ENCODE measurements at places on chromosomes 3 and 15.
A peak's percentile ranks its signal among the peaks of the same experiment; 100 is the strongest.

DNA sequence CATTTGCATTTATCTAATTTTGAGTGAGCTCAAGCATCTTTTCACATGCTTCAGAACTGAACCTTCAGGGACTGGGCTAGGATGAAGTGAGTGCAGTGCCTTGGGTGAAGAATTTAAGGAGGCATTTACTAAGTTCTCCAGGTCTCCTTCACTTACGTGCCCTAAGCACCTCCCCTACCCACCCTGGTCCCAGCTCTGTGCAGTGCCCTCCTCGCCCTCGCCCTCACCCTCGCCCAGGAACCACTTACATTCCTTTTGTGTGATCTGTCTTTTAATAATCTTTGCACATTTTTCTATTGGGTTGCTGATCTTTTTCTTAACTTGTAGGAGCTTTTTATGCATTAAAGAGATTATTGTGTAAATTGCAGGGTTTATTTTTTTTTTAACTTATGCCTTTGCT is 322.6 kb downstream of the THSD4 start:
- no peak for DNase-seq

GRCh38 chr3:124731760-124732159 is 1.5 kb downstream of the UMPS start:
- DNase-seq, result no peak

DNA sequence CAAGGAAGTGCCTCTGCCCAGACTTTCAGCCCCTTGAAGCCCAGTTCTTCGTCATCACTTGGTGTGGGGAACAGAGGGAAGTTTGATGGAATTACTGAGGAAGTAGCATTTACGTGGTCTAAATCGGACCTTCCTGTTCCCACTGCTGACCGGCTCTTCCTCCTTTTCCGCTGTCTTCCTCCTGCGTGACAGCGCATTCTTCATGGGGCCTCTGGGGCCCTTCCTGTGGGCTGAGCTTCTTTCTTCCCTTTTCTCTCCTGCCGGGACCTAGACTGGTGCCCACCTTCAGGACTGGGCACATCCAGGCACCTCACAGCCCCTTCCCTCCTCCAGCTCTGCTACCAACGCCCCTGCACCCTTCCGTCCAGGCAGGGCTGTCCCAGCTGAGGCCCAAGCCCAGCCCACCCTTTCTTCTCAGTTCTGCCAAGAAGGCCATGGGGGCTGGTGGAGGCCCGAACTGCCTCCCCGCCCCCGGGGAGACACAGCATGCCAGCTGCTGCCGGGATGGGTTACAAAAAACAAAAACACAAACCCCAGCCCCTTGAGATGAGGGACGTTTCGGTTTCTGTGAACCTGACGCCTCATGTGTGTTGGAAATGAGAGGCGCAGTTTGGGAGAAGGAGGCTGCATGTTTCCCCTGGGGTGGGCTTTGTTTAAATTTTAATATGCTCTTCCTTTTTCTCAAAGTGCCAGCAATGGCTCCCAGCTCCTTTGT is 19.1 kb downstream of the ZNF710 start:
- no peak for DNase-seq

DNA sequence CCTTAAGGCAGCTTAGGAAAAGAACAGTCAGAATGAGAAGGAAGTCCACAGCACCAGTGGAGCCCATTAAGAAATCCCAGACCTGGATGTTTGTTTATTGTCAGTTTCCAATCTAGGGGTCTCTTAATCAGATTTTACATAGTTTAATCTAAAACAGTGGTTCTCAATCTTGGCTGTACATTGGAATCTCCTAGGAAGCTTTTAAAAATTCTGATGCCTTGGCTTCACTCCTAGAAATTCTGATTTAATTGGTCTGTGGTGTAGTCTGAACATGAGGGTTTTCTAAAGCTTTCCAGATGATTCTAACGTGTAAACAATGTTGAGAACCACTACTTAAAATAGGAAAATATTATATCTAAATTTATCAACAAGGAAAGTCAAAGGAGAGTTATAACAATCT is 56.6 kb upstream of the SPRED1 start:
- no peak for DNase-seq

GRCh38 chr3:100427699-100428098 is 26.4 kb downstream of the LNP1 start:
- DNase-seq, result no peak

- no peak for DNase-seq
Measured at GRCh38 chr3:126539558-126540250, 15.7 kb downstream of the CHST13 start.

DNA sequence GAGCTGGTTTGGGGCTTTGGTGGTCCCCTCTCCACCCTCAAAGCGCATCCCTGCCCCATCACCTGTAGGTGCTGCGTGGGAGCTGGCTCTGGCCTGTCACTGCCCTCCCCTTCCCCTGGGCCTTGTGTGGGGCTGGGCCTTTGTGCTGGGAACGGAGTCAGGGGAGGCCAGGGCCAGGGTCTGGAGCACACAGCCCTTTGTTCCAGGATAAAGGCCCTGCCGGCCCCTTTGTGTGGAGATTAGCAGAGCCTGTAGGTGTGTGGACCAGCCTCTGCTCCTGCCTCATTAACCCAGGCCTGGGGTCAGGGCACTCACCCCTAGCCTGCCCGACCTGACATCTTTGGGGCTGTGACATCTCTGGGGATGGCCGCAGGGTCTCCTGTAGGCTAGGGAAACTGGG is 8.9 kb downstream of the EPHB3 start:
- DNase-seq, result no peak

GRCh38 chr3:26196781-26197180 is 406.9 kb downstream of the OXSM start:
- no peak for DNase-seq

DNA sequence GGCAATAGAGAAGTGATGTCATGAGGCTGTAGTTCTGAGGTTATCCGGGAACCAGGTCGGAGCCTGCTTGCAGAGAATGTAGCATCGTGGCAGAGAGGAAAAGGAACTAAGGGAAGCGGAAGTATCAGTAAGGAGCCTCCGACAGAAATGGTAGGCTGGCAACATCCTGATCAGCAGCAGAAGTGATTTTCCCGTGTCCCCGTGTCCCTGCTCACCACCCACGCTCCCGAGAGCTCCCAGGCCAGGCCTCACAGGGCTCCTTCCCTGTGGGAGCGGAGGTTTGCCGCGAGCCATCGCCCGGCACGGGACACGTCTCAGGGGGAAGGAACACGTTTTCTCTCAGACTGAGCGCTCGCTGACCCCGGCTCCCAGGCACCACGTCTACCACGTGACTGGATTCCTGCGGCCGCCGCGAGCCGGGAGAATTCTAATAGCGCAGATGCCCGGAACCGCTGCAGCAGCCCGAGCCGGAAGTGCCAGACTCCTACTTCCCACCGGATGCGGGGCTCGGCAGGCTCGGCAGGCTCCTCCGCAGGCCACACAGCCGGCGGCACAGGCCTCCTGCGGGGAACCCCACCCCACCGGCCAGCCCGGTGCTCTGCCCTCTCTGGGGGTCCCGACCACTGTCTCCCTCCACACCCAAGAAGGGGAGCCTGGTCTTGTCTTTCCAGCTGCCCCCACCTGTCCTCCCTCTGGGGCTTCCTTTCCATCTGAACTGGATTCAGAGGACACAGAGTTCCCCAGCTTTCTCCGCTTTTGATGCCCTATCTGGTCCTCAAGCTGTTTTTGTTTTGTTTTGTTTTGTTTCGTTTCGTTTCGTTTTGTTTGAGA is 99.3 kb downstream of the BDH1 start:
- peak; percentile 81 for DNase-seq

DNA sequence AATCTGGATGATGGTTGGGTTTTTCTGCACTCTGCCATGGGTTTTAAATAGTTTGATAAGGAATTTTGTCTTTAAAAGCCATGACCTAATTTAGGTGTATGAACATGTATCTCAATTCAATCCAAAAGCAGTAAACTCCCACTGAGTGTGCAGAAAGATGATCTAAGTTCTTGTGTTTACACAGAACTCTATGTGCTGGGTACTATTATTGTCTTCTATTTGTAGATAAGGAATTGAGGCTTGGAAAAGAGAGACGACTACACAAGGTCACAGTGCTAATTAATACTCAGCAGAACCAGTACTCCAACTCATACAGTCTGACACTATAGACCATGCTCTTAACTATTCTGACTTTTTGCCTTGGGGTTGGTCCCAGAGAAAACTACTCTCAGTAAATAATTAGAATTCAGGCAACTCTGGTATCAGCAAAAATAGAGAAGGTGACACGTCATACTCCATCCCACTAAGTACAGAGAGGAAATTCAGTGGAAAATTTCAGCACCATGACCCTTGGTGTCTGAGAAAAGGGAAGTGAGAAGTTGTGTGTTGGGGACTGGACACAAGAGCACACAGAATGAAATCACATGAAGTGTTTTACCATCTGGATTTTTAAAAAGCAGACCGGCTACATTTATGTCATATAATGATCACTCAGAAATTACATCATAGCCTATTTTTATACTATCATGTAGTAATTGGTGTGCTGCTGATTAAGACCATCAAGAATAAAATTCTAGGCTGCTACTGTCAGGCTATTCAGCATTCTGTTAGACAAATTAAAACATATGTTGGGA is 18.3 kb upstream of the MYH15 start:
- DNase-seq, result peak; percentile 24

- no peak for DNase-seq
Measured at GRCh38 chr3:141355242-141355641, 13.1 kb upstream of the ZBTB38 start.

GRCh38 chr3:46094506-46094905 is 67.2 kb upstream of the XCR1 start:
- DNase-seq, result no peak

- DNase-seq, result no peak
Measured at GRCh38 chr3:14672588-14672987, 2.4 kb upstream of the C3orf20 start.

DNA sequence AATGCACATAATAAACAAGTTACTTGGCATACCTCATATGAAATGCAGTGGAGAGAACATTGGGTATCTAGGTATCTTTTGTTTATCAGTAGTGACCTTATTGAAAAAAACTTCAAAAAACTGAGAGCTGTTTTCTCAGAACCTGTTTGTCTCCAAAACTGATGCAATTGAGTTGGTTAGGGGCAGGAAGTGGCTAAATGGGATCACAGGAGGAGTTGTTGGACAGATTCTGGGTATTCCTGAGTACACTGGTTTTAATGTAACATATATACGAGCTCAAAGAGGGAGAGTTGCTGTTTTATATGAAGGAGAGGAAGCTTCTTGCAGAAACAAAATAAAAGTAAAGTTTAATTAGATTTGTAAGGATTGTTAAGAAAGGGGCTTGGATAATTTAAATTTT is 159.5 kb downstream of the C3orf70 start:
- no peak for DNase-seq

DNA sequence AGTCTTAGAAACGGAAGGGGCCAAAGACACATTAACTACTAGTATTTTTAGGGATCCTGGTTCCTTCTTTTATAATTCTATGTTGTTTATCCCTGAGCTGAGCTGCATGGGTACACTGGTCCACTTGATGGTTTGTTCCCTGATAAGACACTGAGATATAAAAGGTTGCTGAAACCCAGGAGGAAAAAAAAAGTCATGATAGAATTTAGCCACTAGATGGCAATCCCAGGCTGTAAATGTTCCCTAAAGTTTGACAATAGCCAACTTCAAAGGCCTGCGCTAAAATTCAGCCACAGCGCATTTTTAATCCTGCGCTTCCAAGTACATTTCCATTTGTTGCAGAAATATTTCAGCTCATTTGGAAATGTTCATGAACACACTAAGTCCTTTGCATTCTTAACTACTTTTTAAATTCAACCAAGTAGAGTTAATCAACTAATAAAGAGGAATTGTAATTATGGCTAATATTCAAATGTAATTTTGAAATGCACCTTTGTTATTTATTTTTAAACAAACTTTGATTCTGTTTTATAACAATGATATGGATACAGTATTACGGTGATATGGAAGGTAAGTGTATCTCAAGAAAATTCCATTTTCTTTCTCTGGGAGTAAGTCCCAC is 249.3 kb upstream of the FEZF2 start:
- DNase-seq, result peak; percentile 53

DNA sequence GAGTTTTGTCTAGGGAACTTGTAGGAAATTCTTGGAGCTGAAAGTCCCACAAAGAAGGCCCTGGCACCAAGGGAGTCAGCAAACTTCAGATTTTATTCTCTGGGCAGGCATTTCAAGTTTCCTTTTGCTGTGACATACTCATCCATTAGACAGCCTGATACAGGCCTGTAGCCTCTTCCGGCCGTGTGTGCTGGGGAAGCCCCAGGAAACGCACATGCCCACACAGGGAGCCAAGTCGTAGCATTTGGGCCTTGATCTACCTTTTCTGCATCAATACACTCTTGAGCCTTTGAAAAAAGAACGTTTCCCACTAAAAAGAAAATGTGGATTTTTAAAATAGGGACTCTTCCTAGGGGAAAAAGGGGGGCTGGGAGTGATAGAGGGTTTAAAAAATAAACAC is 15.0 kb downstream of the TIGIT start:
- no peak for DNase-seq

DNA sequence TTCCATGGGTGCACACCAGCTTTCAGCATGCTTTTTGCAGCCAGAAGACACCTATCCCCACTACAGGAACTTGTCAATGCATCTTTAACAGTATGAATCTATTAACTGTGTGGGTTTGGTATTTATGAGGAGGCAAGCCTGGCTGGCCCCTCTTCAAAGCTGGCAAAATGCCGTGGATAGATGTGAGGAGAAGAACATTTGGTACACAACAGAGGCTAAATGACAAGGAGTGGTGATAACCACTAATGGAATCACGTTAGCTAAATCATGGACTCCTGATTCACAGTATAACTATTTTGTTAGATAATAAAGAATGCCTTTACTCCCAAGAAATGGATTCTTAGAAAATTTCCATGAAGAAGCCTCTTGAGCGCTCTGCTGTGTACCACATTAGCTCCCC is 187.2 kb downstream of the CLSTN2 start:
- DNase-seq, result no peak

DNA sequence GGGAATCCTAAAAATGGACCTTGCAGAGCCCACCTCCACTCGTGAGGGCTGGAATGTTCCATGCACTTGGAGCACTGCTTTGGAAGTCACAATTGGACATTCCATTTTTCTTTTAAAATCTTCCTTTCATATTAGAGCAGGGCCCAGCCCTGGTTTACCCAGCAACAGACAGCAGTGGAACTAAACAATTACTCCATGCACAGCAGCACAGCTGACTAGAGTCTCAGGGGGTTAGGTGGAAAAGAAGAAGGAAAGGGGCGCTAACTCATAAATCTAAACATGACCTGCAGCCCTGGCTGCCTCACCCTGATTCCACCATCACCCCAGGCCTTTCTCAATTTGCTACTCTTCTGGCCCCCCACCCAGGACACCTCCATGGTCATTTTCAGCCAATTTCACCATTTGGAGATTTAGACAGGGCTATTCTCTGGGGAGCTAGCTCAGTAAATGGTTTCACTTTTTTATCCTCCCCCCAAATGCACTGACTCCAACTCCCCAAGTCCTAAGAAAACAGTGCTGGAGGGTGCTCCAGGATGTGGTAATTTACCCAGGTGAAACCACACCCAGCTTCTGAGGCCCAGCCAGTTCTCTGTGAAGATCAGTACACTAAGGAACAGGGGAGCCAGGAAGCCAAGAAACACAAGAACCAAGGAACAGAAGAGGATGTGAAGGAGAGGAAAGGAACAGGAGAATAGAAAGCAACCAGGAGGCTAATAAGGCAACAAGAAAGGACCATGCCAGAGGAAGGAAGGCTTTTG is 1.6 kb upstream of the LRRC31 start:
- DNase-seq, result no peak

- DNase-seq, result no peak
Measured at GRCh38 chr15:101031213-101031612, 112.1 kb downstream of the LRRK1 start.

GRCh38 chr3:111863942-111864694 is 5.1 kb downstream of the PHLDB2 start:
- no peak for DNase-seq
